Left hindlimb (tissue), 1 donor: ENCODE measurements at places on chromosomes 2 and 18.

GRCh38 chr2:187985923-187986322 is 305.8 kb upstream of the GULP1 start:
- DNase-seq, result no peak

GRCh38 chr18:70288171-70288850 is 534 bp upstream of the SOCS6 start:
- DNase-seq, result peak; percentile 67

DNA sequence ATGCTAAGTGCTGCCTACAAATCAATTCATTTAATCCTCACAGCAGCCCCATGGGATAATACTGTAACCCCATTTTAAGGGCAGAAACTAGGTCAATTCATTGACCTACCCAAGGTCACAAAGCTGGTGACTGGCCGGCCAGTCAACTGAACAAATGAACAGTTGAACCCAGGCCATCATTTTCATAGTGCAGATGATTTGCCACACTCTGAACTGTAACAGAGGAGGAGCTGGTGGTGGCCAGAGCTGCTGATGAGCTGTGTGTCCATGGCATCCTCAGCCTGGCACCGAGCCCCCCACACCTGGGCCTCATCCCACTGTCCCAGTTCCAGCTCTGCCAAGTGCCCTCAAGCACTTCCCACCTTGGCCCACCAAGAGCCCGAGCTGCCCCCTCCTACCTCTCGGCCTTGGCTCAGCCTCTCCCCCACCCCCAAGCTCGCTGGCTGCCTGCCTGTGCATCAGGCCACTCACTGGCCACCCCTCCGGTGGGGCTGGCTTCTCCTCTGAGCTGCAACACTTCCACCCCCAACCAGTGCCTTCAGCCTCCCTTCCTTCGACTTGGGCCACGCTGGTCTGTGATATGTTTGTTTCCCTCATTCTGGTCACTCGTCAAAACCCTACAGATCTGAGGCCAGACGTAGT is 58.4 kb downstream of the ATOH8 start:
- no peak for DNase-seq

DNA sequence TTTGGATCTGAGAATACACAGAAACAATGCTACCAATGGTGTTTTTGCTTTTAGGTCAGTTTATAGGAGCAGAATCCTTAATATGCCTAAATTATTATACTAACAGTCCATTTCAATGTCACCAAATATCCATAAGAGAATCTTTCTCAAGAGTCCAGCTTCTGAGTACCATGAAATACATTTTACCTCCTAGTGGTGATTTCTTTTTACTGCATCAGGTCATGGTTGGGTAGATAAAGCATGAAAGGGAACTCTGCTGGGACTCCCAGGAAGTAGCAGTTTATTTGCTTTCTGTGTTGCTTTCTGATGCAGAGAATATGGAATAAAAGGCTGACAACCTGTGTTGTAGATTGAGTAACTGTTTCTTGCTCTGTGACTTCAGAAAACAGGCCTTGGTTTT is 115.6 kb downstream of the PPP1R1C start:
- no peak for DNase-seq

DNA sequence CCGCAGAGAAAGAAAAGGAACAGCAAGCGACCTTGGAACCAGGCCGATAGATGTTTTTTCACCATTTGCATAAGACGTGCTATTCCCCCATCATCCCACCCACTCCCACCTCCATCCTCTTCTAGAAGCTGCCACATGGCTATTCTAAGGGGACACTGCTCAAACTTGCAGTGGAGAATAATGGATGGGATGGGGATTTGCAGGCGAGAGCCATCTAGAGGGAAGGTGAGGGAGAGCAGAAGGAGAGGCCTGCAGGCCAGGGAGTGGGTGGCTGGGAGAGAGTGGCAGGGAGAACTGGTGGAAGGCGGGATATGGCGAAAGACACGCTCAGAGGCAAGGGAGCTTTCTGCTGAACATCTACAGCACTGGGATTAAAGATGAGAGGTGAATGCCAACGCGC is 84.9 kb downstream of the MAPK4 start:
- no peak for DNase-seq

- no peak for DNase-seq
These were observed 708 bp downstream of the ZNF24 start for GRCh38 chr18:35343488-35343935.

DNA sequence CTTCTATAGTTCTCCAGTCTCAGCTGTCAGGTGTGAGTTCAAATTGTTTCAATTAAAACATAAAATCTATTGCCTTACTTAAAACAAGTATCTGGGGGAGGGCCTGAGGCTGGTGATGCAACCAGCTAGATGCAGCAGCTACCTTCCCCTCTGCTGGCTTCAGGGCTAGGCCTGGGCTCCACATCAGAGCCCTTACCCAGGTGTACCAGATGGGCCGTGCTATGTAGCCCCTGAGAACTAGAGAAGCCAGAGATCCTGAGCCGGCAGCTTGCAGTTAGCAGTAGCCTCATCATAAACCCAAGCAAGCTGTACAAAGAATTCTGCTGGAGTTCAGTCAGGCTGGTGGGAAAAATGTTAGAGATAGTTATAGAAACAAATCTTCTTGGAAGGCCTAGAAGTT is 97.7 kb upstream of the ACAA2 start:
- no peak for DNase-seq

DNA sequence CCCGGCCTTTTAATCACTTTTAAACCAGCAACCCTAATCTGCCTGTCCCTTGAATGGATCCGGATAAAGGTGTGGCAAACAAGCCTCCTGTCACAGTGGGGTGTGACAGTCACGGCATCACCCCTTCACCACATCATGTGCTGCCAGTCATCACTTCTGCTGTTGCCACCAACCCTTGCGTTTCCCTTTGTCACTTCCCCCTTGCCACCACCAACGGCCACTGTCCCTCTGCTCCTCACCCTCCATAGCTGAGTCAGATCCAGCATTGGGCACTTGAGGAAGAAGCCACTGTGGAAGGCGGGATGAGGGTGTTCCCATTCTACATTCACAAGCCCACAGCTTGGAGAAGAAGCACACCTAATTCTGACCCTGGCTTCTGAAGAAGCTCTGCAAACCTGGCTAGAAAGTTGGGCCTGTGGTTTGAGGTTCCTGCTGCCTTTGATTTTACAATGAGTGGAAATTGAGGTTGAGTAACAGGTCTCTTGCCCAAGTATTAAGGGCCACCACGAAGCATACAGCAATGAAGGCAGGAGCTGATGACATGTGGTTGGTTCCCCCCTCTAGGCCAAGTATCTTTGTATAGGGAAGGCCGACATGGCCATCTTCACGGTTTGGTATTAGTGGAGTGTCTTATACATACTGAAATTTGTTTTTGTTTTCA is 22.9 kb upstream of the DARS1 start:
- DNase-seq, result no peak

- DNase-seq, result no peak
These were observed 1362.2 kb upstream of the TMEFF2 start for GRCh38 chr2:193556766-193557470.

- no peak for DNase-seq
These were observed 813.0 kb downstream of the MBD2 start for GRCh38 chr18:53411511-53411910.

- DNase-seq, result no peak
These were observed 173.5 kb downstream of the ALK start for GRCh38 chr2:29747786-29748470.

GRCh38 chr2:233807966-233808935 is 30.1 kb downstream of the MROH2A start:
- no peak for DNase-seq

GRCh38 chr2:204293884-204294747 is 251.2 kb upstream of the PARD3B start:
- no peak for DNase-seq

DNA sequence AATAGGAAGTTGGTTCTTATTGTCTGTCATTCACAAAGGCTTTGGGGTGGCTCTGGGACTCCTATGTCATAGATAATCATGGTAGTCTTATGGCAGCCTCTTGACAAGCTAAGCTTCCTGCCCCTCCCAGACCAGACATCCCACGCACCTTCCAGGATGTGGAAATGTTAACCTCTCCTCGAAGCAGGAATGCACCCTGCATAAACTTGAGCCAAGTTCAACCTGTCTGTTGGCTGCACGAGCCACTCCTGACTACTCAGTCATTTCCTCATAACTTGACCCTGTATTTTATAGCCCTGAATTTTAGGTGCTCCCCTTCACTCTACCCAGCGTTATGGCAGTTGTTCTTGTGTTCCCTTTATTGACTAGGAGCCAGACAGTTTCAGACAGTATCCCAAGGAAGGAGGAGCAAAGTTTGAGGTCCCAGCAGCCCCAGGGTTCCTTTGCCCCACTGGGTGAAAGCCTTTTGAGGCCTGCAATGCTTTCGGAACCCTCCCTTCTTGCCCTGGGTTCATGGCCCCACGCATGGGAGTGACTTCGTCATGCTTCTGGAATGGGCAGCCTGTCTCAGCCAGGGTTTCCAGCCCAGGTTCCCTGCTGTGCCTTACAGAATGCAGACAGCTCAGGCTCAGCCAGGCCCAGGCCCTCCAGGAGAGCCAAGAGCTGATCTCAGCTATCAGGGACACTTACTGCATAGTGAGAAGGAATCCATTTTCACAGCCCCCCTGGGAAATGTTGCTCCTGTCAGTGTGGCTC is 15.6 kb upstream of the INO80C start:
- peak; percentile 46 for DNase-seq

DNA sequence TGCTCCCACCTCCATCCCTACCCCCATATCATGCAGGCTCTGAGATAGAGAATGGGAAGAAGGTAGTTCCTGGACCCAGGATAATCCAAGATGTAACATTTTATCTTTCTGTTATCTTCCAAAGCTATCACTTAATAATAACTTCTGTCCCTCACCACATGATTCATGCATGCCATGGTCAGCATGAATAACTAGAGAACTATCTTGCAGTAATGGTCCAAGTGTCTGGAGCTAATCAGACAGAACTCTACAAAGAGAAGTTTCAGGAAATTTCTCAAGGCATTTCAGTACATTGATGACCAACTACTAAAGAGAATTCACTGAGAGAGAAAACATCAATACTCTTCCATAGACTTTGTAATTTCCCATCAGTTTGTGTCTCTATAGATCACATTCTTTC is 1469.7 kb upstream of the PIK3C3 start:
- no peak for DNase-seq
